ENCODE measurements at places on chromosomes 13 and 19.

GRCh38 chr13:101584331-101584730 is 131.9 kb downstream of the ITGBL1 start:
- no peak for DNase-seq

- no peak for DNase-seq
Measured at GRCh38 chr19:30733826-30734550, 361.8 kb downstream of the ZNF536 start.

DNA sequence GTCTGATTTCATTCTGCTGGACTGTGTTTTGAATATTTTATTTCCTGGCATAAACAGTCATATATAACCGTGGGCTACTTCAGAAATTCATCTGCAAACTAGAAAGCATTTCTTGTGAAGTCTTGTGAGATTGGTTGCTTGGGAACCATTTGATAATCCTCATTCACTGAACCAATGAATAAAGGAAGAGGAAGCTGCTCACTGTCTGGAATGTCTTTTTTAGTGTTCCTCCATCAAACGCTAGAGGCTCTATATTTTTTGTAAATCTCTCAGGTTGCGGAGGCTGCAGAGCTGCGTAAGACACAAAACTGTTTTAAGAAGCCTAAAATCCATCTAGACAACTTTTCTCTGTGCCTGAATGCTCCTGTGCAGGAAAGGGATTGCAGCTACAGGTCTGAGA is 18.7 kb upstream of the GPR12 start:
- DNase-seq: no peak

- peak; percentile 33 for DNase-seq
Measured at GRCh38 chr19:35790981-35791813, 15.8 kb downstream of the ARHGAP33 start.

GRCh38 chr19:49973987-49974386 is 13.0 kb upstream of the SIGLEC11 start:
- DNase-seq: no peak

- peak; percentile 43 for DNase-seq
Measured at GRCh38 chr19:2059422-2060201, 8.6 kb upstream of the MKNK2 start.

DNA sequence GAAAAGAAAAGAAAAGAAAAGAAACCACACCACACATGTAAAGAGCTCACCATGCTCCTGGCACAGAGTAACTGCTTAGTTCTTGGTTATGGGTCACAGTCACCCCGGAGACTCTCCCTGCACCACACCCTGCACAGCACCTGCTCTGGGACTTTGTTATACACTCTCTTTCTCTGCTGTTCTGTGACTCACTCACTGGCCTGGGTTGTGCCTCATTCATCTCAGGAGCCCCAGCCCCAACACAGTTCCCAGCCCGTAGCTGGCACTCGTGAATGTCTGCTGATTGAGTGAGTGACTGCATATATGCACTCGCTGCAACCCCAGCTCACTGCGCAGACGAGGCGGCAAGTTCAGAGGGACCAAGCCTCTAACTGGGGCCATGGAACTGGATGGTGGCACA is 22.9 kb upstream of the ZNF507 start:
- DNase-seq: no peak

- no peak for DNase-seq
Measured at GRCh38 chr13:86429756-86430155, 630.5 kb upstream of the SLITRK6 start.

DNA sequence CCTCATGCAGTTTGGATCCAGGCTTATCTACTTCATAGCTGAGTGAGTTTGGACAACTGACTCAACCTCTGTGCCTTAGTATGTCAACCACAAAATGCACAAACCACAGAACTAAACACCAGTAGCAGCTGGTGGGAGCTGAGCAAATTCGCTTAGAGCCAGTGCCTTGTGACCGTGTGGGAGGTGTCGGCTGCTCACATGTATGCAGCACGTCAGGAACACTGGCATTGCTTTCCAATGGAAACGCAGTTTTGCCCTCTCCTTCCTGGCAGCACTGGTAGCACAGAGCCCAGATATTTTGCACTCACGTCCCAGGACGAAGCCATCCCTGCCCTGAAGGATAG is 8.3 kb upstream of the NTN5 start:
- no peak for DNase-seq

GRCh38 chr13:73240193-73240592 is 181.4 kb downstream of the KLF5 start:
- DNase-seq: no peak

DNA sequence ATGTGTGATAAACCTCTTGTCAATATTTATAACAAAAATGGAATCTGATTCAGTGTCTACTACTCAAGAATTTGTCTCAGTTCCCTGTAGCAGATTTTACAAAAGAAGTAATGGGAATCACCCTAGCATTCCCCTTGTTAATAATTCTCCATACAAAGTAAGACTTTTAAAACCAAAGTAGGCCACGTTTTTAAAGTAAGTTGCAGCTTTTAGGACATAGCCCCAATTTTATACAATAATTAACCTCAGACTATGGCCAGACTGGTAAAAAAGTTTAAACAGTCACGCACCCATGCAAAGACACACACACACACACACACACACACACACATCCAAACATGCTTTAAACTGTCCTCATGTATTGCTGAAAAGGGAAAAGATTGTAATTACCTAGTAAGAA is 589.9 kb downstream of the PCDH9 start:
- DNase-seq: no peak

DNA sequence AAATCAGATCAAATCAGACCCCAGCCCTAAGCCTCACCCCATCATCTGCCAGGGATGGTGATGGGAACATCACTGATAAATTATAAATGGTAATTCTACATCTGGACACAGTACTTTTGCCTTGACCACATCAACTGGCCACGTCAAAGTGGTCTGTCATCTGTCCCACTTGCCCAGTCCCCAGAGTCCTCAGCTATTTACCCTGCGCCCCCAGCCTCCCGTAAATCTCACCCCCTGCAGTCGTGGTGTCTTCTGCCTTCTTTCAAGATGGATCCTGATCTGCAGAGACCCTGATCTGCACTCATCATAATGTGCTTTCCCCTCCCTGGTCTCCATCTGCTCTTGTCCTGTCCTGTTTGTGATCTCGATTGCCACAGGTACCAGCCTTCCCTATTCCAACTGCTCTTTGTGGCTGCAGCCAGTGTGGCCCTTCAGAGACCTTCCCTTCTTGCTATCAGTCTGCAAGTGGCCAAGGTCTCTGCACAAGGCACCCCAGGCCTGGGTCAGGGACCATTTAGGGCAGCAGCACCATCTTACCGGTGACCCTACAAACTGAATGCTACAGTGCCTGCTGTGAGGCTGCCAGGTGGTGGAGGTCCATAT is 26.7 kb upstream of the POP4 start:
- DNase-seq: no peak

GRCh38 chr13:31686670-31687425 is 52.5 kb upstream of the RXFP2 start:
- no peak for DNase-seq

DNA sequence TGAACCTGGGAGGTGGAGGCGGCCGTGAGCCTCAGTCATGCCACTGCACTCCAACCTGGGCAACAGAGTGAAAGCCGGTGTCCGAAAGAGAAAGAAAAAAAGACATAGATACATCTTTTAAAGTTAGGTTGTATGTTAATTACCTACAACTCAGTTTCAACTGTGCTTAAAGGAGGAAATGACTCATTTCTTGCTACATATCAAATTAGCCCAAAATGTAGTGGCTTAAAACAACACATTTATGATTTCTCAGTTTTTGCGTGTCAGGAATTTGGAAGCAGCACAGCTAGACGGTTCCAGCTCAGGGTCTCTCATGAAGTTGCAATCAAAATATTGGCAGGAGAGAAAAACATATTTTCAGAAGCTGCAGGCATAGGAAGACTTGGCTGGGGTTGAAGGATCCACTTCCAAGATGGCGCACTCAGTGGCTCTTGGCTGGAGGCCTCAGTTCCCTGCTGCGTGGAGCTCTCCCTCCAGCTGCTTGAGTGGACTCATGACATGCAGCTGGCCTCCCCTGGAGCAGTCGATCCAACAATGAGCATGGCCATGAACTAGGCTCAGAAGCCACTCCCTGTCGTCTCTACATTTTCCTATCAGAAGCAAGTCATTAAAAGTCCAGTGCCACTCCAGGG is 7.1 kb downstream of the LDLR start:
- no peak for DNase-seq

- peak; percentile 72 for DNase-seq
Measured at GRCh38 chr13:102677122-102677521, 17.7 kb downstream of the METTL21C start.

DNA sequence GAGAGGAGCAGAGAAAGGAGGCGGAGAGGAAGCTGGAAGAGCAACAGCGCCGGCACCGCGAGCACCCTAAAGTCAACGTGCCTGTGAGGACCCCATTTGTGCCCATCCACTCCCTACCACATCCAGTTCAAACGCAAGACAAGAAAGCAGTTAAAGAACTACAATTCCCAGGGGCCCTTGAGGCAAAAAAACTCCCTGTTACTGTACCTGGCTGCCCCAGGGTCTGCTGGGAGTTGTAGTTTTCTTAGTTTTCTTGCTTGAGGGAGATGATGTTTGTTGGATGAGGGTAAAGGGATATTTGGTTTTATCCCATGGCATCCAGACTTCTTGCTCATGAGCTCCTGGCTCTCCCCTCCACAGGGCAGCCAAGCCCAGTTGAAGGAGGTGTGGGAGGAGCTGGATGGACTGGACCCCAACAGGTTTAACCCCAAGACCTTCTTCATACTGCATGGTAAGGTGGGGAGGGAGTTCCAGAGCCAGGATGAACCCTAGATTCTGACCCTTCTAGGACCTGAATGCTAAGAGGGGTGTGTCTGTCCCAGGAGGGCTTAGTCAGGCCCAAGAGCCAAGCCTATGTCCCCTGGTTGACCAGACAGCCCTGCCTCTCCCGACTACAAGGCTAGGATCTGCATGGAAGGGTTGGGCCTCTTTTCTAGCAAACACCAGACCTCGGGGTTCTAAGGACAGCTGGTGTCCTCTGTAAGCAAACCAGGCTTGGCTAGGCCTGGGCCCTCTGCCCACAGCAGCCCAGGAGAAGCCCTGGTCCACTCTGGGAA is 13.2 kb downstream of the NUCB1 start:
- no peak for DNase-seq

DNA sequence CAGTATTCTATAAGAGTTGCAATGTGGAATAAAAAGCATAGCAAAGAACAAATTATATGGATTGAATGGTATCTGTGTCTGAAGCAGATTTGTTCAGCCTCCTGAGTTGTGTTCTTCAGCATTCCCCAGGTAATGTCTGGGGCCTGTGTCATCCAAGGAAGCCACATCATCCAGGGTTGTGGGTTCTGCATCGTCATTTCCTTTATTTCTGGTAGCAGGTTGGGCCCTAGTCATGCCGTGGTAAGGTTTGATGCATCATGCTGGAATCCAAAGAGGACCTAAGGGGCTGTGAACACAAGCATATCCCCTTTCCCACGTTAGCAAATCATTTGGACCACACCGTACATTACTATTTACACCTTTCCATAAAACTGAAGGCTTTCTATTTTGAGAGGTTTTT is 131.0 kb upstream of the ZNF91 start:
- DNase-seq: no peak

GRCh38 chr13:68160466-68160865 is 930.3 kb upstream of the PCDH9 start:
- no peak for DNase-seq

- DNase-seq: no peak
Measured at GRCh38 chr13:75186379-75186778, 295.6 kb downstream of the TBC1D4 start.

DNA sequence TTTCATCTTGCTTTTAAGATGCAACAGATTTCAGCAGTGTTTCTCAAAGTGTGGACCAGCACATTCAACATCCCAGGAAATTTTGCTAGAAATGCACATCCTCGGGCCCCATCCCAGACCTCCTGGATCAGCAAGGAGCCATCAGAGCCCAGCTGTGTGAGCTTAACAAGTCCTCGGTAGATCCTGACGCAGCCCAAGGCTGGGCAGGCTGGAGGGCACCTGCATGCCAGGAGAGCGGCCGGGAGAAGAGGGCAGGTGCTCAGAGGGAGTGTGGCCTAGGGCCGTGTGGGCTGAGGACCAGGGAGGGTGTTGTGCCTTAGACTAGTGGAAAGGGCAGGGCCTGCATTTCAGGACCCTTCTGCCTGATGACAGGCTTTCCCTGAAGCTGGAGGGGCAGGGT is 2.2 kb upstream of the MCF2L start:
- DNase-seq: no peak

DNA sequence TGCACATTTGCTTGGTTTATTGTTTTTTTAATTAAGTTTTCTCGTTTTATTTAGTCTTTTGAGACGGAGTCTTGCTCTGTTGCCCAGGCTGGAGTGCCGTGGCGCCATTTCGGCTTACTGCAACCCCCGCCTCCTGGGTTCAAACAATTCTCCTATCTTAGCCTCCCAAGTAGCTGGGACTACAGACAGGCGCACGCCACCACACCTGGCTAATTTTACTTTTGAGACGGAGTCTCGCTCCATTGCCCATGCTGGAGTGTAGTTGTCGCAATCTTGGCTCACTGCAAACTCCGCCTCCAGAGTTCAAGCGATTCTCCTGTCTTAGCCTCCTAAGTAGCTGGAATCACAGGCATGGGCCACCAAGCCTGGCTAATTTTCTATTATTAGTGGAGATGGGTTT is 1.3 kb downstream of the RPS9 start:
- no peak for DNase-seq

GRCh38 chr13:50871405-50871804 is 27.9 kb upstream of the DLEU7 start:
- DNase-seq: no peak

DNA sequence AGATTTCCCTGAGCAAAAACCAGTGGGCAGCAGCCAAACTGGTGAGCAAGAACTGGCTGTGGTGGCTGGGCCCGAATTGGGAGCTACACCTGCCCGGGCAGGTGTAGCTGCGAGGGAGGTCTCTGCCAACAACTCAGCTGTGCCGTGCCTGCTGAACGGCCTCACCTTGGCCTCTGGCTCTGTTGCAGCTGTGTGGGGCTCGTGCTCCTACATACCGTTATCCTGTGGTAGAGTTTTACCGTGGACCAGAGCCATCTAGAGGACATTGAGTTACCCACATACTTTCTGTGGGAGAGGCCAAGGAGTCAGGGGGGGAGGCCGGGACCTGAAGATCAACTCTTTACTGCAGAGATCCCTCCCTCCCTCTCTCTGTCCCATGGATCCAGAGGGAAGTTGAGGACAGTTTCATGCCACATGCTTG is 113.2 kb downstream of the TM9SF2 start:
- no peak for DNase-seq

GRCh38 chr13:99559560-99559959 is 58.3 kb downstream of the TM9SF2 start:
- DNase-seq: no peak

- no peak for DNase-seq
Measured at GRCh38 chr19:5694167-5694955, 4.3 kb downstream of the RPL36 start.

DNA sequence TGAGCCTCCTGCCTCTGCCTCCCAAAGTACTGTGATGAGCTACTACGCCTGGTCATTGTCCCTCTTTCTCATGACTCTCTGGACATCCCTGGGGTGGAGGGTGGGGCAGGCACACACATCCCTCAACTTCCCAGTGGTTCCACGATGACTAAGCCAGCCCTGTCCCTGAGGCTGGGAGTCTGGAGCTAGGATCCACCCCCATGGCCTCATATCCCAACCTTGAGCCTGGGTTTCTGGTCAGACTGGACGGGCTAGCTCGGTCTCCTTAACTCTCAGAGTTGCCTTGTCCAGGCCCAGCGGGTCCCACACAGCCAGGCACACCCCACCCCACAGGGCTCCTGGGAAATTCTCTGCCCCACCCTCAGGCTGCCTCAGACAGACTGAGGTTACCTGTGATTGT is 19.6 kb downstream of the IER2 start:
- DNase-seq: no peak

GRCh38 chr13:22569811-22570210 is 611.0 kb upstream of the SGCG start:
- no peak for DNase-seq

Data from DMS79 treated with DMSO at 0.1 percent for 48 hours (cell line).